ENCODE measurements at places on chromosomes 12 and 14. TPM values are rescaled to one million over a fixed set of nuclear protein-coding genes. Genes with fewer than 3 reads are reported as not detected.

- peak; percentile 39 for DNase-seq
Observed at GRCh38 chr12:84136862-84137367, 775.7 kb downstream of the SLC6A15 start.

- no peak for DNase-seq
Observed at GRCh38 chr12:118981285-118982211, at the start of gene SRRM4. Gene SRRM4, plus strand, starts transcription at chr12:118981541. Its CDS starts 342 bp downstream, at chr12:118981883.

DNA sequence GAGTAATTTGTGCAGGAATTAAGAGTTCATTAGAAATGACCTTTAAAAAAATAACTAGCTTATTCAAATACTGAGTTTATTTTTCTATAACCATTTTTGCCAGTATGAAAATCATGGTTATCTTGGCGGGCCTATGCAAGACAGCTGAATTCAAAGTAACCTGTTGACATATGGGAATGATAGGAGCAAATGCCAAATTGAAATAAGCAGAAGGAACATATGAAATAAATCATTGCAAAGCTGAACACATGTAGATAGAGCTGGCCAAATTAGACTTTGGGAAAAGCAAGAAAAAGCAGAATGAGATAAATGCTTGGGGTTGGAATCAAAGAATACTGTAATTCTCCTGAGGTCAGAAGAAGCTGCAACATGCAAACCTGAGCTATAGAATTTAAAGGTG is 372.5 kb downstream of the ADAMTS20 start:
- DNase-seq, result no peak

NRXN3 gene
- total RNA-seq, result 0.08 TPM

- peak; percentile 54 for DNase-seq
Observed at GRCh38 chr12:18696971-18697602, 40.7 kb downstream of the PLCZ1 start.

DNA sequence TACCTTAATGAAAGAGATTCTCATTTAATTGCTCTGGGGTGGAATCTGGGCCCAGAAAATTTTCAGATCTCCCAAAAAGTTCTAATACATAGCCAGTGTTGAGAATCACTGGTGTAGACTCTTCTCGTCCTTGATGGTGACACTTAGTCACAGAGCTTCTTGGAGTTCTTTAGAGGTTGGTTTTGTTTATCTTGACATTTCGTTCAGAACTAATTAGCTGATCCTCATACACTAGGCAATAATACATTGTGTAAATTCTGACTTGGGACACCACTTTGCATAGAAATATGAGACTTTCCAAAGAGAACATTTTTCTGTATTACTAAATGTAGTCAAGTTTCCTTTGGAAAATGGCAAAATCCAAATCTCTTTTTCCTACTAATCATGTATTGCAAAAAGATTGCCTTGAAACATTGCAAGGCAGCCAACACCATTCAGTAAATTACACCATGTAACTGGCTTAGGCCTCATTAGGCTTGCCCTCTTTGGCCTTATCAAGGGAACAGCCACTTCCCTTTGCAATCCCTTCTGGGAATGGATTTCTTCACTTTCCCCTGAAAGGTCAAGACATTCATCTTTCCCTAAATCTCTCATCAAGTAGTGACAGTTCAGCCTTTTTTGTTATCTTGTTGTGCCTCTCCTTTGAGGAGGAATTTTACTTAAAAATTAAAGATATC is 102.2 kb downstream of the PAH start:
- no peak for DNase-seq

Measured in mammary epithelial cell (primary cell).